ENCODE measurements at places on chromosomes 2 and 18. TPM values are rescaled to one million over a fixed set of nuclear protein-coding genes. Genes with fewer than 3 reads are reported as not detected.

The PSTPIP2 gene
- total RNA-seq = 7.0 TPM

The CLIP4 gene
- 37.2 TPM for total RNA-seq

The HAAO gene
- total RNA-seq = 20.9 TPM

The CRACDL gene
- total RNA-seq = 18.4 TPM

The MAP3K19 gene
- total RNA-seq = not detected

The SLC4A5 gene
- total RNA-seq = 4.7 TPM

The KCNJ3 gene
- 5.3 TPM for total RNA-seq

The IL36RN gene
- not detected for total RNA-seq

The DYNAP gene
- not detected for total RNA-seq

The BCL2 gene
- total RNA-seq = 18.5 TPM

The CYP1B1 gene
- 25.4 TPM for total RNA-seq
